ENCODE measurements at places on chromosomes 11 and 22.

DNA sequence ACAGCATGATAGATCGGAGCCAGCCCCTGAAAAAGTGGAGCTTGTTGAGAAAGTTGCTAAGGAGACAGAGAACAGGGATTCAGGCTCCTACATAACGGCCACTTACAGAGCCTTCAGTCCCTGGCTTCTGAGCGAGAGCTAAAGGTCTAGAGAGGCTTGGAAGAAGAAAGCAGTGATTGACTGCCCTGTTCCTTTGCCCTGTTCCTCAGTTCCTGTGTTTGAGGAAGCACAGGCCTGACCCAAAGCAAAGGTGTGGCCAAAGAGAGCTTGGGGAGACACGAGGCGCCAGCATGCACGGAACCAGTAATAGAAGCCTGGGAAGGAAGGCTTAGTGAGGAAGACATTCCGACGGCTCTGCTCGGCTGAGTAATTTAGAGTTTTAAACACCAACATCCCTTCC, 74.1 kb upstream of the CSNK2A3 start:
- no peak for DNase-seq

- no peak for DNase-seq
These were observed 9.4 kb upstream of the SOX6 start for GRCh38 chr11:16365581-16366228.

DNA sequence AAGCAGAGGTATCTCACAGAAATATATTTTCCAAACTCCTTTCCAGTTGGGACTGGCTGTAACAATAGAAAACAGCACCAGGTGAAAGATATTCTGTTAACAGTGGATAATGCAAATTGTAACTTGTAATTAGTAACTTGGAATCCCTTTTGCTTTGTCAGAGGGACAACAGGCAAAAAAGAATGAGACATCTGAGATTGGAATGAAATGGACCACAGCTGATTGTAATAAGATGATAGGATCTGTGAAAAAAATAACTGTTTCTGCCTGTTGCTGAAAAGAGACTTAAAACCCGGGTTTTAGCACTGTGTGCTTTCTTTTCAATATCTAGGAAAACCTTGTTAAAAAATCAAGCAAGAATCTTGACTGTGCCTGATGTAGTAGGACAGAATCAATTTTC, 655.7 kb downstream of the METTL15 start:
- DNase-seq: no peak

GRCh38 chr11:33172996-33173395, 11.7 kb upstream of the CSTF3 start:
- DNase-seq: no peak

- no peak for DNase-seq
These were observed 7.6 kb upstream of the KCTD14 start for GRCh38 chr11:78030429-78031325.

All from stimulated activated CD4-positive, alpha-beta T cell treated with anti-CD3 and anti-CD28 coated beads, Interleukin-15, amount 100 ng/mL, for 1 hour (primary cell).